Eye (tissue), 1 donor: ENCODE measurements at places on chromosomes 7 and 10.

DNA sequence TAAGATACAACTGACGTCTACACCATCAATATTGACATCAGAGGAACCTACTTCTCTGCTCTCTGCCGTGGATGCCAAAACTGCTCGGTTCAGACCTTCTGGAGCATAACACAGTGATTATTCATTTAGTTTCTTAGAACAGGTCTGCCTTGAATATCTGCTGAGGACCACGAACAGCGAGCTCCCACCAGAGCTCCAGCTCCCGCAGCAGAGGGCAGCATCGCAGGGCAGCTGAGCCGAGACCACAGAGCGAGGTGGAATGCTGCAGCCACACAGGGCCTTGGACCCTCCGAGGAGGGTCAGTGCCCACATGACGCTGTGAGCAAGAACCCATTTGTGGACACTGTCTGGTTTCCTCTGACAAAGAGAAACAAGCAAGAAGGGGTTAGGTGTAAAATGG is 6.8 kb downstream of the VIPR2 start:
- DNase-seq, result no peak

DNA sequence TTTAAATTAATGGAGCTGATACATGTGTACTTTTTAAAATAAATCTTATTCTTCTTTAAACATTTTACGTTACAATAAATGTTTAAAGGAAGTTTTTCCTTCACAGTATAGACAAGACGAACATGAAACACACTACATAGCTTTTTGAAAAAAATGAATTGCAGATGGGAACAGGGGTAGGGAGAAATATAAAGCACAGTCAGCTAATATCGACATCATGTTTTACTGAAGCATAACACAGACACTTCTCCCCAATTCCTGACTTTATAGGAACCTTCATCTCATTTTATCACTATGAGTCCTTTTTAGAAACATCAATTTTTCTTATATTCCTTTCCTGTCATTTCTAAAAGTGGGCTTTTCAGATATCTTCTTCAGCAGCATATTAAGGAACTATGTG is 153.5 kb downstream of the MACC1 start:
- no peak for DNase-seq

DNA sequence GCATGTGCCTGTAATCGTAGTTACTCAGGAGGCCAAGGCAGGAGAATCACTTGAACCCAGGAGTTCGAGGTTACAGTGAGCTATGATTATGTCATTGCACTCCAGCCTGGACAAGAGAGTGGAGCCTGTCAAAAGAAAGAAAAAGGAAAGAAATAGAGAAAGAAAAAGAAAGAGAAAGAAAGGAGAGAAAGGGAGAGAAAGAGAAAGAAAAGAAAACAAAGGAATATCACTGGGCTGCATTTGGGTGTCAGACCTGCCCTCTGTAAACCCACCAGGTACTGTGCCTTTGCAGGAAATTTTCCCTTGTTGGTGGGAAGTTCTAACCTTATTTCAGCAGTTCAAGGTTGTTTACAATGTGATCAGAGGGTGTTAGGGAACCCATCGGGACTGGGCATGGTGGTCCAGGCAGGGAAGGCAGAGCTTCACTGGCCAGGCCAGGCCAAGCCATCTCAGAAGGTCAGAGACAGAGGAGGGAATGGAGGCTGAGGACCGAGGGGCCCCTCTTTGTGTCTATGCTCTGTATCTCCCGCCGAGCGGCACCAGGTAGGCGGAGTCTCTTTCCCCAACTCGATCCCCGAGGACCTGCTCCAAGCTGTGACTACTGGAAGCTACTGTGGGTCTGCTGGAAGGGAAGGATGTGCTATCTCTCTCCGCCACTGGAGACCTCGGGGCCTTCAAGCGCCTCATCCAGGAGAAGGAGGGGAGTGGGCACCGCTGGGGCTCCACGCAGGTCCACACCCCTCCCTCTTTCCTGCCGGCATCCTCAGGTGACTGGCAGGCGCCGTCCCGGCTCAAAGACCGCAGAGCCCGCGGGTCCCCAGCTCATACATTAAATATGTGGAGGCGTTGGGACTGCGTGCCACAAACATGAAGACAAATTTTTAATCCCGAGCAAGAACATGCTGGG is 15.2 kb upstream of the KAZALD1 start:
- DNase-seq, result peak; percentile 54

DNA sequence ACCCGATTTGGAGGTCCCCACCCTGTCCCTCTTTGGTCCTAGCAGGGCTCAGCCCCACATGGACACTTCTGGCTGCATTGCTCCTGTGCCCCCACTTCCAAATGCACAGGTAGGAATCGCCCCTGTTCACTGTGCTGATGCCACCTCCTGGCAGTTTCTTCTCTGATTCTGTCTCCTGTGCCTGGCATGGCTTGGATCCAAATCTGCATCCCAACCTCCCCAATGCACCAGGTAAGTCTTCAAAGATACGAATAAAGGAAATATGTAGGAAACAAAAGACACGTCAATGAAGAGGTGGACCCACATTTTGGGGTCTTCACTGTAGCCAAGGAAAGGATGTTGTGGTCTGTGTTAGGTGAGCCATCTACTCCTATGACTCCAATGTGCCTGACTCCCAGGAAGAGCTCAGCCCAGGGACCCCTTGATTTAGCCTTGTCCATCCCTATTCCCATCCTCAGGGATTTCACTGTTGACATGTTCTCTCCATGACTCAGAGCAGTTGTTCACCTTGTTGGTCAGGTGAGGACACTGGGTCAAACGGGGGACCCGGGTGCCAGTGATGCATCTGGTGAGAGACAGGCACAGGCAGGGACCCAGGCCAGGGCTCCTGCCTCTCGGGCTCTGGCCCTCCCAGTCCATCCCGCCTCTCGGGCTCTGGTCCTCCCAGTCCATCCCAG is 341.8 kb downstream of the CXCL12 start:
- no peak for DNase-seq
